Diencephalon (tissue), 1 donor: ENCODE measurements at places on chromosomes 2 and 18. TPM values are rescaled to one million over a fixed set of nuclear protein-coding genes. Genes with fewer than 3 reads are reported as not detected.

Gene TMEM247
- total RNA-seq: not detected

Gene CYBRD1
- 14.5 TPM for total RNA-seq

Gene MSH2
- 83.7 TPM for total RNA-seq

Gene EPB41L5
- total RNA-seq: 84.7 TPM

Gene COLEC11
- total RNA-seq: 1.2 TPM

Gene CAVIN2
- total RNA-seq: 5.3 TPM

Gene ABCB11
- total RNA-seq: 1.2 TPM
